Stimulated activated CD4-positive, alpha-beta T cell treated with anti-CD3 and anti-CD28 coated beads, Interleukin-1b, Interleukin-23, amount 100 ng/mL, for 1 hour (primary cell): ENCODE measurements at places on chromosomes 3 and 15.

GRCh38 chr15:63600001-63600615 is 2.9 kb downstream of the FBXL22 start:
- DNase-seq, result peak; percentile 15

DNA sequence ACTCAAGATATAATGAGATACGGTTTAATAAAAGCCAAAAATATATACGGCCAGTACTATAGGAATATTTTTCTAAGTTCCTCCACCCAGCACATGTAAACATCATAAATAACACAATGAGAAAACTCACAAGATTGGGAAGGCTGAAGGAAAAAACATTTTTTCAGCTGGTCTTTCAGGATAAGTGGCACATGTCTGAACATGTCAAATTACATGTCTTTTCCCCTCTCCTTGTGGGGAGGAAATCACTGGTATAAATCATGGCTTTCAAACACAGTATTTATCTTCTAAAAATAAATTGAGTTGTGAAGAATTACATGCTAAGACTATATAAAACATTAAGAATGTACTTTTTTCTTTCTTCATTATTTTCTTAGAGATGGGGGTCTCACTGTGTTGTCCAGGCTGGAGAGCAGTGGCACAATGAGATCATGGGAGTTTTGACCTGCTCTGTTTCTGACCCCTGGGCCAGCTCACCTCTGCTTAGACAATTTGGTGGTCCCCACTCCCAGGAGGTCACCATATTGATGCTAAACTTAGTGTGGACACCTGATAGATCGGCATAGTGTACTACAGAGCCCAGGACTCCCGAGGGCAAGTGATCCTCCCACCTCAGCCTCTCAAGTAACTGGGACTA is 32.8 kb downstream of the ETV5 start:
- DNase-seq, result no peak

- no peak for DNase-seq
These were observed 22.2 kb downstream of the MED12L start for GRCh38 chr3:151107701-151108100.

GRCh38 chr3:82562896-82563295 is 801.5 kb upstream of the GBE1 start:
- DNase-seq, result no peak

DNA sequence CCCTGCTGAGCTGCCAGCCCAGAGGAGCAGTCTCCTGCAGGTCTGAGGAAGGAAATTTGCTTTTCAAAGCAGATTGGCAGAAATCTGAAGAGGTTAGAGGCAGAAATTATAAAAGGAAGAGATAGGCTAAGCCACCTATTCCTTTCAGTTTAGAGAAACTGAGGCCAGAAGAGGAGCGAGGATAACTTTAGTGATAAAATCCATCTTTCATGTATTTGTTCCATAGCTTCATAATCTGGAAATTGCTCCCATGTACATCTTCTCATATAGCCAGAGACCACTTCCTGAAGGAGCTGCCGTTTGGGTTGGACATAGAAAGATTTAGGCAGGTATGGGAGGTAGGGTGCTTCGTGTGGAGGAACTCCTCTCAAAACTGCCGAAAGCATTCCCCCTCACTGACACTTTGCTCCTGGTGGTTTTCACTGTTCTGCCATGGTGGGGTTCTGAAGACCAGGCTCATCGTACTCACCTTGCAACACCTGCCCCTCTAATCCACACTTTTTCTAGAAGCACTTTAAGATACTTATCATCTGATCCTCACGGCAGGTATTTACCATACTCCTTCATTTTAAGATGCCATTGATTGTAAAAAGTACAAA is 670 bp upstream of the ACAP2 start:
- DNase-seq, result no peak
